ENCODE measurements at places on chromosomes 1 and 21.

DNA sequence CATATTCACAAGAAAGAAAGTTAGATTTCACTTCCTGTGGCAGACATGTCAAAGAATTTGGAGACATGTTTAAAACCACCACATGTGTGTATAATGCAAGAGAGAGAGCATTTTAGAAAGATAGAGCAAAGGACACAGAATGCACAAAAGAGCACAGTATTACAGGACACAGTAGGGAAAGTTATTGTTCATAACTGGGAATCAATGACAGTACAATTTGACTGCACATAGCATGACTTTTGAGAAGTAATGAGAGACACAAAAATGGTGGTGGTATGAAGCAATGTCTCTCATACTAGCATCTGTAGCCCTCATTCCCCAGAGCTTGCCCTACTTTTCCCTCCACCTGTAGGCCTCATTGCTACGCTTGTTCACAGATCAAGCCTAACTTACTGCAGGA, 499.2 kb downstream of the PTPRC start:
- DNase-seq: no peak

DNA sequence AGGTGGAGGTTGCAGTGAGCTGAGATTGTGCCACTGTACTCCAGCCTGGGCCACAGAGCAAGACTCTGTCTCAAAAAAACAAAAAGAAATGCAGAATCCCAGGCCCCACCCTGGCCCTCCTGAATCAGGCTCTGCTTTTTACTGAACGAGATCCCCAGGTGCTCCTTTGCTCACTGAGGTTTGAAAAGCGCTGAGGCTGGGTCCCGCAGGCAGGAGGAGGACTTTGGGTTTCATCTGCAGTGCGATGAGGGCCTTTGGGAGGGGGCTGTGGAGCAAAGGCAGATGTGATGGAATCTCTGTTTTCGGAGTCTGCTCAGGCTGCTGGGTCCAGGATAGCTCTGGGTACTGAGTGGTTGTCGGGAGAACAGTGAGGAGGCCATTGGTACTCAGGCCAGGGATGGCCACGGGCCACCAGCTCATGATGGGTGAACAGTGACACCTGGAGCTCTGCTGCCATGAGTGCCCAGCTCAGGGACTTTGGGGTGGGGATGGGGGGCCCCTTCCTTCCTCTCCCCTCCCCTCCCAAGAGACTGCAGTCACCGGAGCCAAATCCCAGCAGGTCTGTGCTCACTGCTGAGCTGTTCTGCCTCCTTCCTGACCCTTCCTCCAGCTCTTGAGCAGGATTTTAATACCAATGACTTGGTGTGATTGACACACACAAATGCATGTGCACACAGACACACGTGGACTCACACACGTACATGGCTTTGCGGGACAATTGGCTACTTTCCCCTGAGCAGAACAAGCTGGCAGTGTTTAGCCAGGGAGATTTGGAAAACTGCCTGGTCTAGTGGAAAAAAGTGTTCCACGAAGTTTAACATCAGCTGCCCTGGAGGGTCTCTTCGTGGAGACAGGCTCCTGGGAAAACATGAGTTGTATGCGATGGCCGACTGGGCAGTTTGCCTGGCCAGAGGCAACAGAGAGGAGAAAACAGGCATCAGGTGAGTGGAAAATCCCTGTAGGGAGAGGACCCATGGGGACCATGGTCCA, 3.6 kb upstream of the DHRS3 start:
- DNase-seq: no peak

DNA sequence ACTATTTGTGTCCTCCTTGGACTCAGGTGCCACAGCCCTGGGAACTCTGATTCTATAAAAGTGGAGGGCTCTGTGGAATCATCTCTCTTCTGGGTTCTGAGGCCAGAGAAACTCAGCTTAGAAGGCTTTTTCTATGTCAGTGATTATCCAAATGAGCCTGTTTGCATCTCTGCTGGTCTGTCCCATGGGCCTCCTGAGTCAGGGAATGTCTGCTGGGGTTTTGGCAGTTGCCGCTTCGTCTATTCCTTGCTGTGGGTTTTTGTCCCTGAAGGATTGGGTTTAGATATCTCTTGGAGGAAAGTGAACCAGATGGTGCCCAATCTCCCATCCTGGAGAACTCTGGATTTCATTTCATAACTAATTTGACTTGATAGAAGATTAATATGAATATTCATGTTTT, 297.6 kb downstream of the HHAT start:
- no peak for DNase-seq

DNA sequence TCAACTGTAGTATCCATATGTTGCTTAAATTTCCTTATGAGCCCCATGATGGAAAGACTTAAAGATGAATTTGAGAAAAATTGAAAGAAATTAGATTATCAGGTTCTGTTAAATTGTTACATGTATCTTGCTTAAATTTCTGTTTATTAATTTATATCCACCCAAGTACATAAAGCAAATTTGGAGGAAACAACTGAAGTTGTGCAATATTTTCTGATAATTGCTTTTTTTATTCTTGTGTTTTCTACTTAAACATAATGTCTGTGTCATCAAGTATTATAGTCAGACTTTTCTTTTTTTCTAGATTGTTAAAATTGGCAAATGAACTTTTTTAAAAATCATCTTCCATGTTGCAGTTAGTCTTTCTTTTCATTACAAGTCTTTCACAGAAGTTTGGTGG, 36.8 kb downstream of the RNF11 start:
- DNase-seq: no peak

- no peak for DNase-seq
These were observed 612.9 kb downstream of the PTPRU start for GRCh38 chr1:29849038-29849750.
